SK-MEL-5 (cell line): ENCODE measurements at places on chromosomes 3 and 15. TPM values are rescaled to one million over a fixed set of nuclear protein-coding genes. Genes with fewer than 3 reads are reported as not detected.

MAP6D1 gene
- total RNA-seq, result 4.5 and 5.7 TPM in 2 replicates

CPLX3 gene
- total RNA-seq, result not detected in 2 replicates

TMCO5A gene
- total RNA-seq, result not detected in 2 replicates

DLL4 gene
- 0.56 and 0.92 TPM in 2 replicates for total RNA-seq

CHRNA7 gene
- total RNA-seq, result 10.0 and 10.3 TPM in 2 replicates

DNA sequence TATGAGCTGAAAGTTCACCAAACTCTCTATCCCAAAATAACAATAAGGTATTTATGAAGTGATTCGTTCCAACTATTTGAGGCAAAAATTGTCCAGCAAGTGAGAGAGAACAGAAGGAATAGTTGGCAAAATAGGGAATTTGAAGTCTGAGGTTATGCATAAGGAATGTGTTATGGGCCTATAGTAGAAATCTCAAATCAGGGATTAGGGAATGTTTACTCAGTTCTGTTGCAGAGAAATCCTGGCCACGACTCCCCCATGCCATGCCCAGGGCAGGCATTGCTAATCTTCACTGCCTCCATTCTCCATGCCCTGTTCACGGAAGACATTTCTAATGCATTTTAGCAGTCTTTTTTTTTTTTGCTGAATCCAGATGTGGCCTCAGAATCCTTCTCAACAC, 58.6 kb downstream of the FLNB start:
- no peak for DNase-seq

DNA sequence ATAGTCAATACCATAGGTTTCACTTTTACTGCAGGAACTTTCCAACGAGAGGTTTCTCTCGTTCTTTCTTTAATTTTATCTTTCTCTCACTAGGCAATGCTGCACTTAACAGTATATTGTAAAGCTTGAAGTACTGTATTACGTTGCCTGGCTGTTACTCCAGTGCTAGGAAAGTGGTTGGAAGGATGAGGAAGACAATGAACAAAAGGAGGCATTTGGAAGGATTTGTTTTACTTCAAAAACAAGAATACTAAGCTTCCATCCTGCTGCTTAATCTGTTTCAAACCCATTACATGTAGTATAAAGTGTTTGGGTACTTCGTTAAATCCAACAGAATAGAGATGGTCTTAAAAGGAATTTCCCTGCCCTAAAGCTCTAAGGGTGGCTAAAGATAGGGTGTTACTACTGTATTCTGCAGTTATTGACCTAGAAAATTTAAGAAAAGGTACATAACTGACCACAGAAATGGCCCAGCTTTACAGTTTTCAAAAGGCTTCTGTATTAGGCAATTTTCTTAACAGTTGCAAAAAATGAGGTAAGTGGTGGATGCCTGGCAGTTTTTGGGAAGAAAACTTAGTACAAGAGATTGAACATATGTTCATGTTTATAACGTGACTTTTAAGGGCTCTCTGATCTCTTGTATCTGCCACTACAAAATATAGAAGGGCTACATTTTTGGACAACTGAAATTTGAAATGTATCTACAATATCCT, 785 bp upstream of the IFT57 start:
- DNase-seq, result peak; percentile 11

- DNase-seq, result no peak
Measured at GRCh38 chr3:149860881-149861280, 47.9 kb downstream of the RNF13 start.

DNA sequence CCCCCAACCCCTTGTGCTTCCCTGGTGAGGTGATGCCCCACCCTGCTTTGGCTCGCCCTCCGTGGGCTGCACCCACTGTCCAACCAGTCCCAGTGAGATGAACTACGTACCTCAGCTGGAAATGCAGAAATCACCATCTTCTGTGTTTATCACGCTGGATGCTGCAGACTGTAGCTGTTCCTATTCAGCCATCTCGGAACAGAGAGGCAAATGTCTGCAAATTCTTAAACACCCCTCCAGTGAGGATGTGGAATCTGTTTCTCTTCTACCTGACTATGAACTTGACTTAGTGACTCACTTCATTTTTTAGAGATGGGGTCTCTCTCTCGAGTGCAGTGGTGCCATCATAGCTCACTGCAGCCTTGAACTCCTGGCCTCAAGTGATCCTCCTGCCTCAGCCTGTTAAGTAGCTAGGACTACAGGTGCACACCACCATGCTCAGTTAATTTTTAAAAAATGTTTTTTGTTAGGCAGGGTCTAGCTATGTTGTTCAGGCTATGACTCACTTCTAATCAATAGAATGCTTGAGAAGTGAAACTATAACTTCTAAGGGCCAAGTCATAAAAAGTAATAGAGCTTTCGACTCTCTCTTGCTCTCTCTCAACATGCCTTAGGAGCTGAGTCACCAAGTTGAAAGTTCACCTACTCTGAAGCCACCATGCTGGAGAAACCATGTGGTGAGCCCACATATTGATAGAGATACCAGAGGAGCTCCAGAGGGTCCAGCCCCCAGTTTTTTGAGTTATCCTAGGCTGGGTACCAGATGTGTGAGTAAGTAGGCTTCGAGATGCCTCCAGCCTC, 11.5 kb upstream of the PARP14 start:
- peak; percentile 6 for DNase-seq

- no peak for DNase-seq
Measured at GRCh38 chr3:184618811-184619210, 57.2 kb downstream of the EPHB3 start.

DNA sequence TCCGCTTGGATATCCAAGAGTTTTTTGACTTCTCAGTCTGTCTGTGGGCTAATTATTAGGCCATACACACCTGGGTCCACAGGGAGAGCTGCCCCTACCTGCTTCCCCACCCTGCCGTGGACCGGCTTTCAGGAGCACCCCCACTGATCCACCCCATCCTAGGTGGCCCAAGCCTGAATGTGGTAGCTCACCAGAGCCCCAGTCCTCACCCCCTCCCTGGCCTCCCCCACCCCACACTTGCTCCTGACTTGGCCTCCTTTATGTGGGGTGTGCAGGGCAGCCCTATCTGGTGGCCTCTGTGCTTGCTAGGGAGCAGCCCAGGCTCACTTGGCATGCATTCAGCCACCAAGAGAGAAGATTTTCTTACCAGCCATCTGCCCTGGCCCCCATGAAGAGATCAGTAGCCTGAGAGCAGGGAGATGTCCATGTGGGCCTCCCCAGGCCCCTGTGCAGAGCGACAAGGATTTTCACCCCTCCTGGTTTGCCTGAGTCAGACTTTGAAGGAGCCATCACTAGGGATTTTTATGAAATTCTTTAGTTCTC, 11.2 kb downstream of the LRRK1 start:
- no peak for DNase-seq

- no peak for DNase-seq
Measured at GRCh38 chr15:61449186-61449702, 220.1 kb upstream of the RORA start.
